ENCODE measurements at places on chromosomes 4 and X.

DNA sequence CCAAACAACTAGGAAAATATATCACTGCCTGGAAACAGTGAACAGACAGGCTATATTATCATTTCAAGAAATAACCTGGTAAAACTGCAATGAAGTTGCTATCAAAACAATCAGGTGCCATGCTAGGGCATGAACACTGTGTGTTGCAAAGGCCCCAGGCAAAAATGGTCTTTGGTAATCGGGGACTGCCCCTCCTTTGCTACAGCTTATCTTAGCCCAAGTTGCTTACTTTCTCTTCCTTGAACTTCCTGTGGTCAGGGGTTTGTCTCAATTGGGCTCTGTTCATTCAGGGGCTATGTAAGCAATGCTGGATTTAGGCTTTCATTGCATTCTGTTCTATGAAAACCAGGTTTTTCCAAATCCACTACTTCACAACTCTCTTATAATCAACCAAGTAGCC, 30.4 kb downstream of the SCML1 start:
- DNase-seq: no peak

- DNase-seq: no peak
Measured at GRCh38 chr4:168633064-168633463, 136.2 kb downstream of the PALLD start.

- no peak for DNase-seq
Measured at GRCh38 chrX:119488749-119489148, 20.5 kb downstream of the SLC25A5 start.

- no peak for DNase-seq
Measured at GRCh38 chr4:38618505-38618904, 45.5 kb upstream of the KLF3 start.

- no peak for DNase-seq
Measured at GRCh38 chr4:24973404-24973746, 57.4 kb downstream of the LGI2 start.

DNA sequence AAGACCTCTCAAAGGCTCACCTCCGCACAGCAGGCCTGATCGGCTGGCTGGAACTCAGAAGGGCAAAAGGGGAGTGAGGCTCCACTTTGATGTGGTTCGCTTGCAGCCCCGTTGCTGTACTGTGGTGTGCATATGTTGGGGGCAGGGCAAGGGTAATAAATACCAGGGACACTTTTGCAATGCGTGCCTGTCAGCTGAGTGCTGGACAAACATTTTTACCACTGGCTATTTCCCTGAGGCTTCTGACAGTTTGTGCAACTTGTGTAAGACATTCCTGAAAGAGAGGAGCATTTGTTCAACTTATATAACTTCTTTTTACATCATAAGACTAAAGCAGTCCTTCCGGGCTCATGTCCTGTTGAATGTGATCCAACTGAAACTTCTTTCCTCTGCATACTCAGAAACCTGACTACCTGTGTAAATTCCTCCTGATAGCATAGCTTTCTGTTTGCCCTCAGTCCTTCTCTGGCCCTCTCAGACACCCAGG, 82.3 kb downstream of the SPRY1 start:
- no peak for DNase-seq

- DNase-seq: no peak
Measured at GRCh38 chr4:78002260-78002659, 54.9 kb upstream of the FRAS1 start.

GRCh38 chrX:129781134-129781672, 1.5 kb downstream of the SASH3 start:
- no peak for DNase-seq

Data from muscle of back (tissue), 13 donors.